Kidney epithelial cell (primary cell): ENCODE measurements at places on chromosomes 16 and 17.

DNA sequence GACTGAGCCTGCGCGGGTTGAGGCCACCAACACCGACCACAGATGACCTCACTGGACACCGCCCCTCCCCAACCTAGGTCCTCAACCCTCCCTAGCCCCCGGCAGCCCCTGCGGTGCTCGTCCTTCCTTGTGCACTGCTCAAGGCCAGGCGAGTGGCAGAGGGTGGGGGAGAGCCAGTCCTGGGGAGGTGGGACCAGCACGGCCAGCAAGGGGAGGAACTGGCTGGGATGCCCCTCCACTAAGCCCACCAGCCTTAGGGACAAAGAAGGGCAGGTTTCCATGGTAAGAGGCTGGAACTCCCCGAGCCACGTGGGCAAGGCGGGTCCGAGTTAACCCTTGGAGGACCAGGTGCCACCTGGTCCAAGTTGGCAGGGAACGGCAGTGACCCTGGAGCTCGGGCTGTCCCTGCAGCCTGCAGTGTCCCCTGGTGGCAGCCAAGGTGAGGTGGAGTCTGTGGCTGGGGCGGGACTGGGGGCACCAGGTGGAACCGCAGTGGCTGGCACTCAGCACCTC, 9.2 kb downstream of the FSCN2 start:
- DNase-seq = no peak

- no peak for DNase-seq
Measured at GRCh38 chr16:13561291-13562070, 358.5 kb upstream of the ERCC4 start.

- DNase-seq = no peak
Measured at GRCh38 chr17:46097497-46097896, 95.7 kb downstream of the KANSL1 start.

GRCh38 chr17:81397314-81398175, 2.3 kb downstream of the BAHCC1 start:
- DNase-seq = no peak

DNA sequence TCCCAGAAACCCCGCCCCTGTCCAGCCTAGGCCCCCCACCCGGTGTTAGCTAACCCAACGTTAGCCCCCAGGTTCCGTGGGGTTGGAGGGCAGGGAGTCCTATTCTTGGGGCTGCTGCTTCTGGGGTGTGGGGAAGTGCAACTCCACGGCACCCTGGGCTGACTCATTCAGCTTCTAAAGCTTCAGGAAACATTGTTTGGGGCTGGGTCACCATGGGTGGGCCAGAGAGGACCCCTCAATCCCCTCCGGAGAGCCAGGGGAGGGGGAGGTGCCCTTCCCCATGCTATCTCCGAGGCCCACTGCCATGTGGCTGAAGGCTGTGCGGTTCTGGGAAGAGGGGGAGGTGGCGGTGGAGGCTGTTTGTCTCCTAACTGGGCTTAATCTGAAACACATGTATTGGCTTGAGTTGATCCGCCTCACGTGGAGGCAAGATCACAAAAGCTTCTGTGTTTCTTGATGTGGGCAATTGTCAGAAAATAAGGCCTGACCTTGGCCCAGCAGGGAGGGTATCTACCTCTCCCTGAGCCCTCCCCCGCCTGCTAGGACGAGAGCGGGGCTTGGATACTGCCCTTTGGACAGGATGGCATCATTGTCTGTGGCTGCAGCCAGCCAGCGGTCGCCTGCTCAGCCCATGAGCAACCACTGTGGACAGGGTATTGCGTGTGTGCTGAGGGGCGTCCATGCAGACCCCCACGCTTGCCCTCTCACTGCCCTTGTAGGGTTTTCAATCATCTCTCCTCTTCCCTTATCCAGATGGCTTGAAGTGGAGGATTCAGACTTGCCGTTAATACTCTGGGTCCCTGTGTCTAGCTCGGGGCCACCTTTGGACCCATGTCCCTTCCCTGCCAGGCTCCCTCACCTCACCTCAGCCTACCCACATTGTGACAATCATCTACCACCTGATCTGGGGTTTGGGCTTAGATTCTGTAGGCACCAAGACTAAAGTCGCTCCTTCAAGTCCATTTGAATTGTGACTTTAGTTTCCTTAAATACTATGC, 1.3 kb downstream of the SERPINF1 start:
- no peak for DNase-seq

GRCh38 chr17:79341816-79342215, 267.2 kb downstream of the ENGASE start:
- no peak for DNase-seq

DNA sequence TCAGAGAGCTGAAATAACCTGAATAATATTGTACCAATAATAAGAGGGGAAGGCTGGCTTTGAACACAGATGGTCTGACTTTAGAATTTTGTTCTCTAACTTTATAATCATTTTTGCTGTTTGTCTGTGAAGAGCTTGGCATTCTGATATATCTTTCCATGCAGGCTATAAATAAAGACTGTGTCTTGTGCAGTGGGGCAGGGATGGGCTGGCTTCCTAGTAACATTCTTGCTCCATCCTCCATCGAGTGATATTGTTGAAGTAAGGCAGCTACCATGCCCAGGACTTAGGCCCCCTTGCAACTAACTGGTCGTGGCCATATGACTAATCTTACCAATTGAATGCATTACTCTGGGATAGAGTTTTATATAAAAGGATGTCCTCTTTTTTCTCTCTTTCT, 234.7 kb upstream of the IRX3 start:
- no peak for DNase-seq

- no peak for DNase-seq
Measured at GRCh38 chr16:3822366-3823045, 58.0 kb downstream of the CREBBP start.

DNA sequence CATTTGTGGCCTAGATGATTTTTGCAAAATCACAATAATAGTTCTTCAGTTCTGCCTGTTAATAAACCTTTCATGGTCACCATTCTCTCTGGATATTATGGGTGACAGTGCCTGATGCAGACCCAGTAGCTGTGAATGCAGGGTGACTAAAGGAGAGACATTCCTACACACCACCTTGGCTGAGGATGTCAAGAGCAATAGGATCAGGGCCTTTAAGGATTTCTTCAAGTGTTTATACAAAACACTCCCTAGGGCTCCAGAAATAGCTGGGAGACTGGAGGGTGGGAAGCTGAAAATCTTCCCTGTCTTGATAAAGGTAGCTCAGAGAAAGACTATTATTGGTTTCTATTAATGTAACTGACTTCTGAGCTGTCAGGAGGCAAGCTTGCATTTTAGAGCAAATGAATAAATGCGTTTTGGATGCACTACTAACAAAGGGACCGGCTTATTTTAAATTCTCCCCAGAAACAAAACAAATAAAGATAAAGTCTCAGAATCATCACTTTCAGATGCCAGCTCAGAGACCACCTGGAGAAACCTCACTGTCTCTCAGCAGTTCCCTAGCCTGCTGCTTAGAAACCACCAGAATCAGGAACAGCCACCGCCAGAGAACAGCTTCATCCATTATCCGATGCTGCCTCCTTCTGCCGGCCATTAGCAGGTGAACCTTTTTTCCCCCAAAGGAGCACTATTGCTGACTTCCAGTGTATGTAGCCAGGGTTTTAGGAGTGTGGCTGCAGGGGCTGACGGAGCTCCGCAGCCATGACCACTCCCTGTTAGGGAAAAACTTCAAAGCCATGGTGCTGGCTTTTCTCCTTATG, 171.4 kb upstream of the DYNLRB2 start:
- DNase-seq = peak; percentile 12

DNA sequence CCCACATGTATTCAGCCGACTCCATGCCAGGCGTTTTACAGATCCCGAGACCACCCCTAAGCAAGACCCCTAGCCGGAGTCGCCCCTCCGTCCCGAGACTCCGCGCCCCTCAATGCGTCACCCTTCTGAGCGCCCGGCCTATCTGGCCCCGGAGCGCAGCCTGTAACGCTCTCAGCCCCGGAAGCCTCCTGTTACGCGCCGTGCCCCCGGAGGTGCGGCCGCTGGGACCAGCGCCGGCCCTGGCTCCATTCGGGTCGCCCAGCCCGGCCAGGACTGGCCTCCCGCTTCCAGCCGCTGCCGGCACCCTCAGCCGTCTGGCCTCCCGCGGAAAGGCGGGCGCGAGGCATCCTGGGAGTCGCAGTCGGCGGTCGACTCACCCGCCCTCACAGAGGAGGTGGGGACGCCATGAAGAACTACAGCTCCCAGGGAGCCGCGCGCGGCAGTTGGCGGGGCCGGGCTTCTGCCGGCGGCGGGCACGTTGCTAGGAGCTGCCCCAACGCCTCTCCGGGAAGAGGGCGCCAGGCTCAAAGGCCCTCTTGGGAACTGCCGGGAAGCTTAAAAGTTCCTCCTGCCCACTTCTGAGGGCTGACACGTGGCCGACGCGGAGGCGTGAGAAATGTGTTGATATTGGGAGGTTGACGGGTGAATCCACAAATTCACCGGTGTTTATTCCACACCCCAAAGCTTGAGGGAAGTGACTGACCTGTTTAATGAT, at the start of gene FBF1:
Gene FBF1 (minus strand): TSS at position 316 of the 715 bp plus-strand sequence. CDS start 2,893 bp downstream, outside the sequence.
- peak; percentile 79 for DNase-seq

- no peak for DNase-seq
Measured at GRCh38 chr17:31392002-31392855, 754 bp downstream of the RAB11FIP4 start.

GRCh38 chr16:2278956-2279800, 11.3 kb upstream of the RNPS1 start:
- no peak for DNase-seq
